ENCODE measurements at places on chromosomes 7 and 10.
A peak's percentile ranks its signal among the peaks of the same experiment; 100 is the strongest.

- DNase-seq = no peak
Measured at GRCh38 chr10:44395396-44395795, 10.5 kb upstream of the CXCL12 start.

DNA sequence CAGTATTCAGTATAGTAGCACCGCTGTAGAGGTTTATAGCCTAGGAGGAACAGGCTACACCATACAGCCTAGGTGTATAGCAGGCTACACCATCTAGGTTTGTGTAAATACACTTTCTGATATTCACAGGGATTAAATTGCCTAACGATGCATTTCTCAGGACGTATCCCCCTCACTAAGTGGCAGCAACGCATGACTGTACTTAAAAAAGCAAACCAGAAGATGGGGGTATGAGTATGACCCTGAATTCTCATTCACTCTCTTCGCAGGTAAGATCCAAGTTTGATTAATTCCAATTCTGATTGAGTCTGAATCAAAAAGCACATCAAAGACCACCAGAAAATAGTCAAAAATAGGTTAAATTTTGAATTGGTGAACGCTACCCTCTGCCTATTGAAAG, 972 bp downstream of the ORC5 start:
- DNase-seq = no peak

DNA sequence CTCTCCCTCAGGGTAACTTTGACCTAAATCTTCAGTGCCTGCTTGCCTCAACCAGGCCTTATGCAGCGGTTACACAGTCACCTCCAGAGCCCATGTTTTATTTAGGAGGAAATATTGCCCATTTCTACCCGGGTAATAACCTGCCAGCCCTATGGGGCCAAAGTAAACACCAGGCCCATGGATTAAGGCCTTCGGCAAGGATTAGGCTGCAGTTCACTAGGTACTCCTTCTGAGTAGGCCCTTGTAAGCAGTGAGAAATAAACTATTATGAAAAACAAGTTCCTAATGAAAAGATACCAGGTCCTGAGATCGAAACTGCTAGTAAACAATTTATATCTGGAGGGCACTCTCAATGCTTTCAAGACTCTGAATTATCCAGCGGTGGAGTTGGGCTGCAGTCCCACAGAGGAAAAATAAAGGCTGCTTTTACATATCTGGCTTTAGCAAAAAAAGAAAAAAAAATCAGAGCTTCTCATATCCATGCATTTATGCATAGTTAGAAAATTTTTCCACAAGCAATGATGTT, 3.7 kb upstream of the HOXA10 start:
- DNase-seq = no peak

DNA sequence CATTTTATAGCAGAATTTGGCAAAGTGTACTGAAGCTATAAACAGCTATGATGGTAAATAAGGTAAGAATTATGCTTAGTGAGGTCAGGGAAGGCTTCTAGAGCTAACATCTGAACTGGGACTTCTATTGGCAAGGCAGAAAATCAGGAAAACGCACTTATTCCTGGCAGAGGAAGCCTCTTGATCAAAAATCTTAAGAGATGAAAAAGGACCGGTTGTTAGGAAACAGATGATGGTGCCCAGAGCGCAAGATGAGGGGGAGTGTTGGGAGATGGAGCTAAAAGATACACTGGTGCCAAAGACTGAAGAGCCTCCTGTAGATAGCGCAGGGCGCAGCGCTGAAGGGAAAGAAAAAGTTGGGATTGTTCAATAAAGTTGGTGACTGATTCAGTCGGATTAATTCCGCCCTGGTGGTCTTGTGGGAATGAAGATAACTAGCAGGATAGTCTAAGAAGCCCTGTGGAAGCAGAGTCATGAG, 550 bp upstream of the CALU start:
- peak; percentile 60 for DNase-seq

GRCh38 chr7:158007697-158008257, 579.8 kb downstream of the PTPRN2 start:
- no peak for DNase-seq

GRCh38 chr10:28839600-28840007, 162.3 kb downstream of the BAMBI start:
- no peak for DNase-seq

GRCh38 chr7:150621376-150621775, 10.8 kb downstream of the GIMAP6 start:
- no peak for DNase-seq

- DNase-seq = no peak
Measured at GRCh38 chr10:33660329-33660728, 325.9 kb upstream of the NRP1 start.

DNA sequence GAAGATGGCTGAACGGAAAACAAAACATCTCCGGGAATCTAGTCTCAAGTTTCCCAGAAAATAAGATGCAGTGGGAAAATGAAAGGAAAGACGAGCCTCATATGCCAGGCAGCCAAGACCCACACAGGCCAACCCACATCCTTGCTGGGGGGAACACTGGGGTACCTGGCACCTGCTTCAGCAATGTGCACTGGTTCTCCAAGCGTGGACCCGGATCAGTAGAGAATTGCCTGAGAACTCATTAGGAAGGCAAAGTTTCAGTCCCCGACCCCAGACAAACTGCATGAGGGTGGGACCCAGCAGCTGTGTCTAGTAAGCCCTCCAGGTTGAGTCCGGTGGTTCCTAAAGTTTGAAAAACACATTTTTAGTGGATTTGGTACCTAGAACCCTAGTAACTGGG, 18.4 kb downstream of the FAM53B start:
- DNase-seq = no peak

DNA sequence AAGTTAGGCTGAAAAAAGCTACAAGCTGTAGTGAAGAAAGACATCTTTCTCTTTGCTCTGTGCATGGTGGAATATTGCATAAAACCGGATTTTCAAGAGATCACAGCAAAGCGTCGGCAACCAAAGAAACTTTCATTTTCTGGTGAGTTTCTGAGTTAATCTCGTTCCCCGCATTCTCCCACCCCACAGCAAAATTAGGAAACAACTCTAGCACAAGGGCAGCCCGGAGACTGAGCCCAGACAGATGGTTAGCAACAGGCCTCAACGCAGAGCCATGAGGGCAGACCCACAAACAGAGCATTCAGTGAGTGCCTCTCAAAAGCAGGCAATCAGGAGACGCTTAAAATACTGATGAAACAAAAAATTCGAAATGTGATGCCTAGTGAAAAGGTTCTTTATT, 396.1 kb upstream of the KLF6 start:
- peak; percentile 48 for DNase-seq

DNA sequence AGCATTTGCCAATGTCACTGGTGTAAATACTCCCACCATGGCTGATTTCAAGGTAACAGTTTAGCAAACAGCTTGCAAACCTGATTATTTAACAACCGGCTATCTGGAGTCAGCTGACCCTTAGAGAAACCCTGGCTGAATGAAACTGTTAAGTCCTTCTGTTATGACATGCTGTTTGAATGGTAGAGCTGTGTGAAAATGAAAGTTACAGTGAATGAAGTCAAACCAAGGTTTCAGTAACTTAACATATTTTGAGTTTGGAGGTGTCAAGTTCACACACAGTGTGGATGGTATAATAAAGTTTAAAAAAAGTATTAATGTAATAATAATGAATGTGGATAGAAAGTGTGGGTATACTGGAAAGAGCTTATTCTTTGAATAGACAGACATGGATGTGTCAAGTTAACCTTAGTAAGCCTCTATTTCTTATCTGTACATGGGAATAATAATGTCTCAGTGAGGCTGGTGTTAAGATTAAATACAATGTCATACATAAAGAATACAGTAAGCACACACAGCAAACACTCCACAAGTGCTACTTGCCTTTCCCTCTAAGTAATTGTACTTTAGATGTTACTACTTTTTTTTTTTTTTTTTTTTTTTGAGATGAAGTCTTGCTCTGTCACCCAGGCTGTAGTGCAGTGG, 150.4 kb downstream of the TAX1BP1 start:
- DNase-seq = no peak

- no peak for DNase-seq
Measured at GRCh38 chr7:585229-585711, 65.6 kb upstream of the PDGFA start.

DNA sequence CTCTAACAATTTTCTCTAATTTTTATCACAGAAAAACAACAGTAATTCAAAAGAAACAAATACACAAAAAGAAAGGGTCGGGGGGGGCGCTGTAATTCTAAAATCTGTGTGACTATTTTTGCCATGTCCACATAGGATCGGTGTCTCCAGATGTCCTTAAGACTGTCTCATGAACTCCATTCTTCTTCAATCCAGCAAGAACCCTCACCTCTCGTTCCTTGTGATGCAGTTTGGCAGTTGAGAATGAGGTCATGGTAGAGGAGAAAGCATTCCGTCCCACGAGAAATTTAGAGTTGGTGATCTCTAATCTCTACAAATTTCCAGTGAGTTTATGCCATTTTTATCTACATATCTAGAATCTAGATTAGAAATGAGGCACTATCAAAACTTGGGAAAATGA, 394.7 kb downstream of the TFEC start:
- no peak for DNase-seq

GRCh38 chr7:135929722-135930141, 47.4 kb downstream of the MTPN start:
- DNase-seq = no peak

- no peak for DNase-seq
Measured at GRCh38 chr10:58734664-58735063, 222.0 kb downstream of the BICC1 start.

GRCh38 chr7:5670183-5670935, 111.1 kb downstream of the RNF216 start:
- DNase-seq = no peak

DNA sequence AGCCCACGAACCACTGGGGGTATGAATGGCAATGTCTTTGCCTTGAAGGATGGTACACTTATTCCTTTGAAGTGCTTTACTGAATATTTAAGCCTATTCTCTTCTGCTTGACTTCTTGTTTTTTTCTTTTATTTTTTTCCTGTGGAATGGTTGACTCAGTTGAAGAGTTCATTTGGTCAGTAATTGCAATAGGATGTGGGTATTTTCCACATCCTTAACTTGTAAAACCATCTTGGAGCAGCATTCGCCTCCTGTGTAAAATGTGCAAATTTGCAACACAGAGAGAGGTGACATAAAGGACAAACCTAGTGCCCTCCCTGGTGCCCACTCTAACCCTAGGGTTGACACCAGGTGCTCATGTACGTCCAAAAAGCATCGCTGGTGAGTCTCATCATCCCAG, 347.0 kb downstream of the GATA3 start:
- no peak for DNase-seq

DNA sequence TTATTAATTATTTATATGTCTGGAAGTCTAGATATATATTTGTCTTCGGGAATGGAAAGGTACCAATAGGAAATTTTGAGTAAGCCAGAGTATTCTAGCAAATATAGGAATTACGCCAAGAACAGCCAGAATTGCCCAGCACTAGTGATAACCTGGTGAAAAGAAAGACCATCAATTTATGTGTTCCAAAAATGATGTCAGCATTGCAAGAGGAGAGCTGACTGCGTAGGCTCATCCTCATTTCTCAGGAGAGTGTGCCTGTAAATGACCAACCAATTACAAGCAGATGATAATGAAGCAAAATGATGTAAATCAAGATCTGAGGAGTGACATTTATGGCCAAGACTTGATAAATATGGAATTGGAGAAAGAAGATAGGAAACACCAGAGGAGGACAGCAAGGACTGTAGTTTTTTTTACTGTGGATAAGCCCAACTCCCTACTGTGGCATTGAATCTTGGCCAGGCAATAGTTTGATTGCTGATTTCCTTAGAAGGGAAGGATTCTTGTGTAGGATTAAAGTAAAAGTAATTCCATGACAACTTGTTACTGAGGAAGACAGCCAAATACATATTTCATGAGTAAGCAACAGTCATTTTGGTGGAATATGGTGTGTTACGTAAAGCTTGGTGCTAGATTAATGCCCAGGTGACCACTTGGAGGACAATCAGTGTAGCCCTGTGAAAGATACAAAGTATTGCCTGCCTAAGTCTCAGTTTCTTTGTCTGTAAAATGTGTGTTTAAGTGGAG, 590.8 kb downstream of the AUTS2 start:
- DNase-seq = peak; percentile 33

GRCh38 chr10:101050208-101051069, 11.3 kb upstream of the KAZALD1 start:
- peak; percentile 79 for DNase-seq

DNA sequence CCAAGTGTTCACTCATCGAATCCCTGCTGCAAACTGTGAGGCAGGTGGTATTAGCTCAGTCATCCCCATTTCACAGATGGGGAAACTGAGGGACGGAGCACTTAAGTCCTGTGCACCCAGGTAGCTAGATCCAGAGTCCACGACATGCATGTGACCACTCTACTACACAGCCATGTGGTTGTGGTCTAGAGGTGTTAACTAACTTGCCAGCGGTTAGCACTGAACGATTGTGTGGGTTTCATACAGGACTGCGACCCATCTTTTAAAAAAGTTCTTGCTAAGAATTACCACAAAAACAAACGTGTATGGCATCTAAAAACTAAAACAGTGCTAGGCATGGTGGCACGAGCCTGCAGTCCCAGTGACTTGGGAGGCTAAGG, 16.1 kb upstream of the ABCC2 start:
- no peak for DNase-seq

- peak; percentile 20 for DNase-seq
Measured at GRCh38 chr7:18895456-18895855, 222.0 kb downstream of the TWIST1 start.

GRCh38 chr7:68038621-68039314, 1042.1 kb downstream of the TYW1 start:
- peak; percentile 32 for DNase-seq

DNA sequence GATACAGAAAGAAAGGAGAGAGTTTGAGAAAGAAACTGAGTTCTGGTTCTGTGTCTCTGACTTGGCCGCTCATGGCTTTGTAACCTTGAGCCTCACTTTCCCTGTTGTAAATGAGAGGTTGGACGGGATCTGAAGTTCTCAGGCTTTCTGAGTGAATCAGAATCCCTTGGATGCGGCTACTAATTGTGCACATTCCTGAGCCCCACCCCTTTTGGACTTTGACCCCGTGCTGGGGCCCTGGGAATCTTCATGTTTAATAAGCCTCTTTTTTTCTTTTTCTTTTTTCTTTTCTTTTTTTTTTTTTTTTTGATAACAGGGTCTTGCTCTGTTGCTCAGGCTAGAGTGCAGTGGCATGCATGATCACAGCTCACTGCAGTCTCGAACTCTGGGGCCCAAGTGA, 26.9 kb downstream of the SLC25A28 start:
- no peak for DNase-seq

GRCh38 chr10:102268375-102268888, 23.1 kb downstream of the GBF1 start:
- DNase-seq = peak; percentile 26

- DNase-seq = no peak
Measured at GRCh38 chr10:50346942-50347341, 95.6 kb upstream of the ASAH2 start.

DNA sequence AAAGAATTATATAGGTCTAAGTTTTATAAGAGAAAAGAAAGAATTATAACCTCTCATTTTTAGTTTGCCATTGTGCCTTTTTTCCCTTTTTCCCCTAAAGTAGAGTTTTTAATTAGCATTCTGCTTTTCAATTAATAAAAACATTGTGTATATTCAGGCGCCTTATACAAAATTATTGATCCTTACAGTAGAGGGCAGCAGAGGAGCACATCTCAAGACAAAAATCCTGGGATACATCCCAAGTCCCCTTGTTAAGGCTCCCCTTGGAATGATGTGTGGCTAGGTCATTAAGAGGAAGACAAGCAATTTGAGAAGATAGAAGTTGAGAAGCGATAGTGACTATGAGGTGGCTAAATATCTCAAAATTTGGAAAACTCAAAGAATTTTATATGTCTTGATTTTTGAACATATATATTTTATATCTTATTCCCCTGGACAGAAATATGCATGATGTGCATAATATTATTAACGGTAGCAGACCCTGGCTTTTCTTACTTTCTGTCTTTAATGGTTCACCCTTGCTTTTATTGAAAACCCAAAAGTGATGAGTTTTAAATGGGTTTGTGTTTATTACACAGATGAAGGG, 19.1 kb upstream of the TPK1 start:
- peak; percentile 51 for DNase-seq
